ENCODE measurements at places on chromosomes 12 and 14. TPM values are rescaled to one million over a fixed set of nuclear protein-coding genes. Genes with fewer than 3 reads are reported as not detected.

DNA sequence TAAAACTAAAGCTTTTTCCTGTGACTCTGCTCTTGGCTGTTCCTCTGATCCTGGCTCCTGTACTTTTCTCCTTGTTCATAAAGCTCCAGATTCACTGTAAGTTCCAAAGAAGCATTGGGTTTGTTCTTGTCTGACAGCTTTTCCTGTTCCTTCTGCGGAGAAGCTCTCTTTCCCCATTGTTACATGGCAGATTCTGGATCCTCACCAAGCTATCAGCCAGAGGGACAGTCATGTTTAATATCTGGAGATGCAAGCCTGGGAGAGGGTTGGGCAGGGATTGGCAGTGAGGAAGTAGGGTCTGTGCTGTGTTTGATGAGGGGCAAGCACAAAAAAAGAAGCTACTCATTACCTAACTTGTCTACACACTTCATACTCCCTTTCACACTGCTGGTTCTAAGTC is 107.9 kb downstream of the AKAP6 start:
- DNase-seq = no peak

CLEC6A gene
- not detected for total RNA-seq

AMN gene
- not detected for total RNA-seq

DNA sequence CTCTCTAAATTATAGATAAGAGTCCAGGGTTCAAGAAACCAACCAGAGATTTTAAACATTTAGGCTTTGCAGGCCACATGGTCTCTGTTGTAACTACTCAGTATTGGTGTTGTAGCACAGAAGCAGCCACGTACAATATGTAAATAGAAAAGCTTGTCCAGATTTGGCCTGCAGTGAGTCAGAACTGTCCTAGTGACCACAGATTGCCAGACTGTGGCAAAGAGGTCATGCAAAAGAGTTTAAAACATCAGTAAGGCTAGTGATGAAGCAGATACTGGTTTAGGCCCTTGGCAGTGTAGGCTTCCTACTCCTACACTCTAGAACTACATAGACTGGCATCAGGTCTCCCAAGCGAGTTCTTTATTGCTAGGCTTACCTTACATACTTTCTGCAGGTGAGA is 117.6 kb upstream of the GARIN6 start:
- DNase-seq = no peak

Data from cardiac septum (tissue), 1 donor.